ENCODE measurements at places on chromosomes 2 and 18. TPM values are rescaled to one million over a fixed set of nuclear protein-coding genes. Genes with fewer than 3 reads are reported as not detected.

Gene TNFRSF11A
- 4.4 TPM for polyA plus RNA-seq

Gene ASPRV1
- 1.8 TPM for polyA plus RNA-seq

DNA sequence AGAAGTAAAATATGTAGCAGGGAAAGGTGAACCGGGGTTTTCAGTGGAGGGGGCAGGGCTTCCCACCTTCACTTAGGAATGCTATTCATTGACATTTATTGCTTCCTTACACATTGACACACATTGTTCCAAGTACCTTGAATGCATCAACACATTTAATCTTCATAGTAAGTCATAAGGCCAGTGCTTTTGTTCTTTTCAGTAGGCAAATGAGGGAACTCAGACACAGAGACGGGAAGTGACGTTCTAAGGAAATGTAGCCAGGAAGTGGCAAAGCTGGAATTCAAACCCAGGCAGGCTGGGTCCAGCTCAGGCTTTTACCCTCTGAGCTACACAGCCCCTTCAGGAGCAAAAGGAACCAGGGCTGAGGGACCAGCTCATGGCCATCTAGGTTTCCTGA lies 20.7 kb downstream of the BMP10 start:
- DNase-seq = no peak

Gene ST6GAL2
- not detected for polyA plus RNA-seq

Gene ANKRD30BL
- 0.08 TPM for polyA plus RNA-seq
